Amygdala (tissue), 56 donors: ENCODE measurements at places on chromosomes 2 and 18.

DNA sequence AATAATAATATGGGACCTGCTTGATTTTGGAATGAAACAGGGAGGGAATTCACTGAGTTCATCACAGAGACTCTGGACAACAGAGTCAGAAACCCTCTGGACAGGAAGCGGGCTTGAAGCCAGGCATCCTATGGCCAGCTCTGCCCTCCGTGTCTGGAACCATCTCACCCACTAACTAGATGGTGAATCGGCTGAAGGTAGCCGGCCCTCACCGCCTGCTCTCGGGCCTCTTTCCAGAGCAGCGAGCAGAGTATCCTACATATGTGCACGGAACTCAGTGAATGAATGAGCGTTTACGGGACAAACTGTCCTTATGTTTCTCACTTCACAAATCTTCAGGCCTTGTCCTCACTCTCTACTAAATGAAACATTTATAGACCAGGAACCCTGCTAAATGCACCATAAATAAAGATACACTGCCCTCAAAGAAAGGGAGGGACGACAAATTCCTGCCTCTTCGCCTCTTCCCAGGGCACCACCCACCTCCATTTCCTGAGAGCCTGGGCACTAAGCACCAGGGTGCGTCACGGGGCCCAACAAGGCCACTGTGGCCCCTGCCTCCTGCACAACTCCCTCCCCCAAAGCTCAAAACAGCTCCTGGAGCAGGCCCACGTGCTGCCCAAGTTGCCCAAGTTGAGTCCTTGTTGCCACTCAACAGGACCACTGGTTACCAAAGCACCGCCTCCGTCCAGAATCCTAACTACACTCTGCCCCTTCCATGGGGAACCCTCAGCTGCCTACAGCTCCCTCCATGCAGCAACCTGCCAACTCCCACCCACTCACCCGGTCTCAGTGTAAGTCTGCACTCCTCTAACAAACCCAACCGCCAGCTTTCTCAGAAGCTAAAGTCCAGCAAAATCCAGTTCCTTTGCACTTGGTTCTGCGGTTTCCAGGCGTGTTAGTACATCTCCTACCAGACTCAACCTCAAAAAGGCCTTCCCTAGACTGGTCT, 1.7 kb downstream of the TBC1D8 start:
- DNase-seq = no peak

- DNase-seq = no peak
These were observed 385.2 kb upstream of the PIK3C3 start for GRCh38 chr18:41569867-41570266.

DNA sequence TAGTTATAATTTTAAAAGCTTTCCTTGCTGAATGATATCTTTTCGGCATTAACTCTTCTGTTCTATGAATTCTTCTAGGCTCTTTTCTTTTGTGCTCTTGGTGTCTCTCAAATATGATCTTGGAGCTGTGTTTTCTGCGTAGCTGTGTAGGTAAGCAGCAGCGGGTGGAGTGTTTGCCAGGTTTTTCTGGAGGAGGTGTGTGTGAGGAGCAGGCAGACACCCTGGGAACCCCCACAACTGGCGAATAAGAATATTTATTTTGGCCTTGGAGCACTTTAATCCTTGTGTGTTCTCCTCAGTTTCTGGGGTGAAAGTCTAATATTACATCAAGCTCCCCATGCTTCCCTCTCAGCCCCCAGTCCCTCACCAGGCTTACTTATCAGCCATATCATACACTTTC, 232.0 kb upstream of the FANCL start:
- no peak for DNase-seq

- no peak for DNase-seq
These were observed 106.9 kb upstream of the THOC1 start for GRCh38 chr18:374721-375168.

GRCh38 chr2:135850892-135851668, 14.1 kb upstream of the LCT start:
- DNase-seq = no peak

- DNase-seq = no peak
These were observed 665 bp upstream of the HRH4 start for GRCh38 chr18:24459772-24460171.
